ENCODE measurements at places on chromosomes 12 and 14.

DNA sequence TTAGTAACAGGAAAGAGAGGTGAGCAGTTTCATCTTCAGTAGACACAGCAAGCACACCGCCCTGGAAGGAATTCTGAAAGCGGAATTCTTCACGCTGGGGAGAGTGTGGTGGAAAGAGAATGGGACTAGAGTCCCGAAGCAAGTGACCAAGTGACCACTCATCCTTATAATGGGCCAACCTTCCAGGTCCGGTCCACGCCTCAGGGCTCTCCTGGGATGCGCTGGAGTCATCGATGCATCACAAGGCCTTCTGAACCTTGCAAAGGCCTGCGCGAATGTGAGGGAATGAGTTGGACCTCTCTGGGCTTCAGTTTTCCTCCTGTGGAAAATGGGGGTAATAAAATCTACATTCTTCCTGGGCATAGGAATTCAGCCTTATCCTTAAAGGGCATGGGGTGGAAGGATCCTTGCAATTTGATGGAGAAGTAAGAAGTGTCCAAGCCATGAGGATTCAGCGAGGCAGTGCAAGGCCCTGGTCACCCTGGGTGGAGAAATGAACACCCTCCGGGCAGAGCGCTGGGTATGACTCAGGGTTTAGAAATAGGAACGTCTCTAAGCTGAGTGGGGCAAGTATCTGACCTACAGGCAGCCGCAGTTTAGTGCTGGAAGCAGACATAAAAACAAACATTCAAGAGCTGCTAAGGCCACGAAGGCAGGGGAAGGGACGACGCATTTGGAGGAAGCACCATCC is 97.7 kb downstream of the SETD3 start:
- peak; percentile 79 for DNase-seq

GRCh38 chr12:22250762-22251161 is 83.7 kb downstream of the ST8SIA1 start:
- no peak for DNase-seq

DNA sequence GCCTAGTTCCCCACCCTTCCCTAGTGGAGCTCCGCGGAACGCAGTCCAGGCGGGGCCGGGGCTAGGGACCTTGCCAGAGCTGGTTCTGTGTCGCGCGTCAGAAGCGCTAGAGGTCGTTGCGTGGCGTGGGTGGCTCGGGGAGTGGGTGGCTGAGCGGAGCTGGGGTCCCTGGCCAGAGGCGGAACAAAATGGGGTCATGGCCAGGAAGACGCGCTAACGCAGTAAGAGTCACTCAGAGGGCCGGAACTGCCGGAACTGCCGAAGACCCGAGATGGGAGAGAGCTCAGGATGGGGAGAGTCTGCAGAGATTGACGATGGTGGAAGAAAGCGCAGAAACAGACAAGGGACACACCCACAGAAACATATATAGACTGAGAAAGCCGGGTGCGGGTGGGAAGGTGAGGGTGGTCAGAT is 4.8 kb downstream of the DGKA start:
- no peak for DNase-seq

GRCh38 chr12:14264316-14264715 is 101.2 kb upstream of the ATF7IP start:
- DNase-seq = peak; percentile 48

- no peak for DNase-seq
Observed at GRCh38 chr12:29160230-29160629, 11.2 kb downstream of the FAR2 start.

DNA sequence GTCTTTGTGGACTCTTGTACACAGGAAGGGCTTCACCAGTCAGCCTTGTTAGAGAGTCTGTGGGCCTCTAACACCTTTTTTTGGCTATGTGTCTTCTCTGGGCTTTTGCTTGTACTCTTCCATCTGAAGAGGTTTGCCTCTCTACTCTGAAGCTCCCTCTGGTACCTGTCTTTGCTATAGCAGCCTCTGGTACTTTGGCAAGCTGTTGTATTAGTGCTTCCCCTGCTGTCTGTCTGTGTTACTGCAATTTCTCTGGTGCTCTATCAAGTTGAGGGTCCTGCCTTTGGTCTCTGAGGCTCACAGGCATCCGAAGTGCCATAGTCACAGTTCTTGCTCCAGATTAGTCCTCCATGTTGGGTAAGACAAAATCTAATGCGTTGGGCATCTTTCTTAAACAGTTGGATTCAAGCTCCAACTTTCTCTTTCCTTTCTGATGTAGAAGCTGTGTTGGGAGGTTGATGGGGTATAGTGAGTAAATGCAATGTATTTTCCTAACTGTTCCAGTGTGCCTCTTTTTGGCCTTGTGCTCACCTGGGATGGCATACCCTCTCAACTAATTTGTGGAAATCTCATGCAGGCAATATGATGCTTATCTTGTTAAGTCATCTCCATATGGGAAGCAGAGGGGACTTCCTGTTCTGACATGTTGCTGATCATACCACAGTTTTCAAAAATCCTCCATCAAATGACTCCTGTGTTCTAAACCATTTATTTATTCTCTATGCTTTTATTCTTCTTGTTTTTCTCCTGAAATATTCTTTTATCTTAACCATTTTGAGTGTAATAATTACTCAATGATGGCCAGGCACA is 88.8 kb downstream of the ATF7IP start:
- DNase-seq = peak; percentile 69

GRCh38 chr14:100670017-100670752 is 56.5 kb upstream of the DLK1 start:
- DNase-seq = no peak

DNA sequence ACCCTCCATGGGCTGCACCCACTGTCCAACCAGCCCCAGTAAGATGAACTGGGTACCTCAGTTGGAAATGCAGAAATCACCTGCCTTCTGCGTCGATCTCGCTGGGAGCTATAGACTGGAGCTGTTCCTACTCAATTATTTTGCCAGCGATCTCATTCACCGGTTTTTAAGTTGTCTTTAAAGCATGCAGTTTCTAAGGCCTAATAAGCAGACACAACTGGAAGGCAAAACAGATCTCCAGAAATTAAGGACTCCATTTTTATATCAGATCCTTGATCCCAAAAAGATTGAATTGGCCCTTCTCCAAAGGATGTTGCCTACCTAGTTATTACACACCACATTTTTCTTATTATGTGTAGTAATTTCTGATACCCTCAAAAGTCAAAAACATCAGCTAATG is 131.4 kb downstream of the KCNMB4 start:
- DNase-seq = no peak

DNA sequence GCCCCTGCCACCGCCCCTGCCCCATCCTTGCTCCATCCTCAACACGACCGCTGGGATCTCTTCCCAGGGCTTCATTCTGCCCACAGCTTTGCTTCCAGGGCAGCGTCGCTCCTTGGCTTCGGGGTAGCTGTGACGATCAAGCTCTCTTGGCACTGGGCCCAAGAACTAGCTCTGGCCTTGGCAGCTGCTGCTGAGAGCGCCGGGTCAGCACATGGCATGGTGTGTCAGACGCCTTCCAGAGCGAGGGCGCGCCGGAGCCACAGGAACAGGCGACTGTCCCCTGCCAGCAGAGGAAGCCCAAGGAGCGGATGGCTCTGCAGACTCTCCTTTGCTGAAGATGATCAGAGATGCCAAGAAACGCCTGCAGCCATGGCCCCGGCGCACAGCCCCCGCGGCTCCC is 15.9 kb downstream of the RAB35 start:
- no peak for DNase-seq

DNA sequence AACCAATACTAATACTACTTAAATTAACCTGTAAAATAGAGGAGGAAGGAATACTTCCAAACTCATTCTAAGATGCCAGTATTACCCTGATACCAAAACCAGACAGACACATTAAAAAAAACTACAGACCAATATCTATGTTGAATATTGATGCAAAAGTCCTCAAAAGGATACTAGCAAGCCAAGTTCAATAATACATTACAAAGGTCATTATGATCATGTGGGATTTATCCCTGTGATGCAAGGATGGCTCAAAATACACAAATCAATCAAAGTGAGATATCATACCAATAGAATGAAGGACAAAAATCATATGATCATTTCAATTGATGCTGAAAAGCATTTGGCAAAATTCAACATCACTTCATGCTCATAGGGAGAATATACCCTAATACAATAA is 97.2 kb upstream of the ATXN7L3B start:
- no peak for DNase-seq

DNA sequence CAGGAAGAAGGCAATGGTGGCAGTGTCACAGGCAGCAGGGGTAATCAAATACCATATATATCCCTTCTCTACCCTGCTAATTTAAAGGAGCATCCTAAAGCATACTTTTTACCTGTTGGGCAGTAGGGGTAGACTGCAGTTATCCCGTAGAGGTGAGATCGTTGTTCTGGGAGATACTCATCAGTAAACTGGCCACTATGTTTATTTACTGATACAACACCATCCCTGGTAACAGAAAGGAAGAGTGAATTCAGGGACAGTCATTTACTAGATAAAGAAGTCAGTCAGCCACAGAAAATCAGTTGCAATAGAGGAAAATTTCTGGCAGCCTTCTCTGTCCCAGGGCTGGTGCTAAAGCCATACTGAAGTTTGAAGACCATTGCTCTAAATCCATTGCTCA is 16.3 kb downstream of the RTRAF start:
- DNase-seq = no peak

- no peak for DNase-seq
Observed at GRCh38 chr12:73372856-73373255, 1100.7 kb downstream of the TRHDE start.

GRCh38 chr12:107291018-107291417 is 197.7 kb upstream of the CRY1 start:
- DNase-seq = no peak

GRCh38 chr14:90627478-90627877 is 188.8 kb downstream of the TTC7B start:
- no peak for DNase-seq

DNA sequence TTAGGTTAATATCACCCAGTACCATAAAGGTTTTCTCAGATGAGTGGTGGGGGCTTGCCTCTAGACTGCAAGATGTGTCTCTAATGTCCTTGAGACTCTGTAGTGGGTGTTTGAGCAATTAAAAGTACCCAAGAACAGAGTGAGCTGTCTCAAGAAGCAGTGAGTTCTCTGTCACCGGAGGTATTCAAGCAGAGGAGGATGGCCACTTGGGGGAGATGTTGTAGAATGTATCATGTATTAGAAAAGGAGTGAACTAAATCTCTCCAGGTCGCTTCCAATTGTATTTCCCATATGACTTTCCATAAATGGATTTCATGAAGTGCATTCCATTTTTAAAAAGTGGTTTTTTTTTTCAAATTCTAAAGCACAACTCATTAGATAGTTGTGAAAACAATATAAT is 35.0 kb downstream of the SLC17A8 start:
- DNase-seq = peak; percentile 26

DNA sequence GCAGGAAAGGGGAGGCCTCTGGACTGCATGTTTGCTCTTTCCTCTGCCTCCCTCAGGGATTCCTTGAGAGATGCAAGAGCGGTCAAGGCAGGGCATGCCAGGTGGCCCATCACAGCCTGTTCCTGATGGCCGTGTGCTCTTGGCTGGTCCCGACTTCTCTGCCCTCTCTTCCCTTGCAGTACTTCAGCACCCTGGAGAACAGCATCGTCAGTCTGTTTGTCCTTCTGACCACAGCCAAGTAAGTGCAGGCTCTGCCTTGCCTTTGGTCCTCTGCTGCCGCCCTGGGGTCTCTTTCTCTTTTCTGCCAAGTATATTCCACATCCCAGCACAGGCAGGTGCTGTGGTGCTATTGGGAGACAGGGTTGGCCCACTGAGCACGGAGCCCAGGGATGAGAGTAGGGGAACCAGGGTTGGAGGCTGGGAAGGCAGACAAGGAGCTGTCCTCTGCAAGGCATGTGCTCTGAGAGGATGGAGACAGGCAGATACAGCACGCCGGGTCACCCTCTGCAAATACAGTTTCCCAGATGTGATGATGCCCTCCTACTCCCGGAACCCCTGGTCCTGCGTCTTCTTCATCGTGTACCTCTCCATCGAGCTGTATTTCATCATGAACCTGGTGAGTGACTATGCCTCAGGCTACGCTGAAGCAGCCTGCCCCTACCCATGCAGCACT is 51.9 kb downstream of the TPCN1 start:
- DNase-seq = no peak

GRCh38 chr12:75739912-75740311 is 228.5 kb upstream of the KRR1 start:
- DNase-seq = no peak

Data from ELR (cell line).